ENCODE measurements at places on chromosomes 12 and 14. TPM values are rescaled to one million over a fixed set of nuclear protein-coding genes. Genes with fewer than 3 reads are reported as not detected.

Gene C1S
- 1.9 TPM for total RNA-seq

GRCh38 chr12:6592087-6592486 is 15.1 kb downstream of the CHD4 start:
- no peaks in the 10 kb centered on the region for H3K27me3 ChIP-seq
- no peak overlapping the region for H3K4me3 ChIP-seq
- peaks cover 86% of the 10 kb centered on the region for H3K36me3 ChIP-seq
- DNase-seq, result no peak
- no peak overlapping the region for H3K27ac ChIP-seq

DNA sequence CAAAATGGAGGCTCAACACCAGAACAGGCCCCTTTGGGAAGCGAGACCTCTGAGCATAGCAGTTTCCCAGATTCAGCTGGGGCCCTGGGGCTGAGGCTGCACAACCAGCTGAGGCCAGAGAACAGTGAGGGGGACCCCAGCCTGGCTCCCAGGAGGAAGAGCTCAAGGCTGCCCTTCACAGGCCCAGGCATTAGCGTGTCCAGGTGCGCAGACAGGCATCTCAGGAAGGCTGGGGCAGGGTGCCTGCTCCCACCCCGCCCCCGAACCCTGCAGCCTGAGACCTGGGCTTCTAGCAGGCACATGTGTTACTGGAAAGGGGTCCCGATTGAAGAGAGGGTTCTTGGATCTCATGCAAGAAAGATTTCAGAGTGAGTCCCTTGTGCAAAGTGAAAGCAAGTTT is 27.2 kb downstream of the CALM1 start:
- no peaks in the 10 kb centered on the region for H3K27me3 ChIP-seq
- H3K27ac ChIP-seq, result no peak overlapping the region
- H3K4me3 ChIP-seq, result no peak overlapping the region
- DNase-seq, result no peak

- H3K27ac ChIP-seq, result no peak overlapping the region
- H3K27me3 ChIP-seq, result no peaks in the 10 kb centered on the region
- H3K4me1 ChIP-seq, result no peaks in the 10 kb centered on the region
- no peak for DNase-seq
Observed at GRCh38 chr12:27845187-27845586, 65.2 kb upstream of the MANSC4 start.

GRCh38 chr14:32341947-32342846 is 13.1 kb downstream of the AKAP6 start:
- H3K4me1 ChIP-seq, result no peaks in the 10 kb centered on the region
- H3K36me3 ChIP-seq, result no peaks in the 10 kb centered on the region
- H3K27ac ChIP-seq, result no peak overlapping the region
- no peak for DNase-seq
- no peak overlapping the region for H3K4me3 ChIP-seq

- H3K4me3 ChIP-seq, result no peak overlapping the region
- no peak for DNase-seq
- H3K4me1 ChIP-seq, result no peaks in the 10 kb centered on the region
- no peaks in the 10 kb centered on the region for H3K36me3 ChIP-seq
- H3K27ac ChIP-seq, result no peak overlapping the region
Observed at GRCh38 chr12:65335021-65335714, 56.7 kb downstream of the MSRB3 start.
